ENCODE measurements at places on chromosomes 16 and 17. TPM values are rescaled to one million over a fixed set of nuclear protein-coding genes. Genes with fewer than 3 reads are reported as not detected.

DNA sequence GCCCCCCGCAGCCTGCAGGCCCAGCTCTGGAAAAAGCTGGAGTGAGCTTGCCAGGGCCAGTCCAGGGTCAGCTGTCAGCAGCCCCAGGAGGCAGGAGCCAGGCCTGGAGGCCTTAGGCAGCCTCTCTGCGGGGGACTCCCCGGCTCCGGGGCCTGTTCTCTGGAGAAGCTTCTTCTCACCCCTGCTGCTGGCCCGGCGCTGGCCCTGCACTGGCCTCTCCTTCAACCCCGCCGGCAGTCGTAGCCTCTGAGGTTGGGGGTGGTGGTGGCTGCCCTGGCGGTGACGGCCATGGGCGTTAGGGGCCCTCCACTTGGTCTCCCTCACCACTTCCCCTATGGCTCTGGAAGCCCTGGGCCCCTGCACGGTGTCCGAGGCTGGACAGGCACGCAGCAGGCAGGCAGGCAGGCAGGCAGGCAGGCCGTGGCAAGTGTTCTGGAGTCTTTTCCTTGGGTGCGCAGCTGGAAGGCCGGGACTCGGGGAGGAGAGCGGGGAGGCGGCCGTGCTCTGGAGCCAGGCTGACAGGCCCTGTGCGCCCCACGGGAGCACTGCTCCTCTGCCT is 2.1 kb downstream of the FOXF1 start:
- no peak for DNase-seq

- no peak for DNase-seq
These were observed 233.5 kb downstream of the CCDC182 start for GRCh38 chr17:57511475-57512123.

DNA sequence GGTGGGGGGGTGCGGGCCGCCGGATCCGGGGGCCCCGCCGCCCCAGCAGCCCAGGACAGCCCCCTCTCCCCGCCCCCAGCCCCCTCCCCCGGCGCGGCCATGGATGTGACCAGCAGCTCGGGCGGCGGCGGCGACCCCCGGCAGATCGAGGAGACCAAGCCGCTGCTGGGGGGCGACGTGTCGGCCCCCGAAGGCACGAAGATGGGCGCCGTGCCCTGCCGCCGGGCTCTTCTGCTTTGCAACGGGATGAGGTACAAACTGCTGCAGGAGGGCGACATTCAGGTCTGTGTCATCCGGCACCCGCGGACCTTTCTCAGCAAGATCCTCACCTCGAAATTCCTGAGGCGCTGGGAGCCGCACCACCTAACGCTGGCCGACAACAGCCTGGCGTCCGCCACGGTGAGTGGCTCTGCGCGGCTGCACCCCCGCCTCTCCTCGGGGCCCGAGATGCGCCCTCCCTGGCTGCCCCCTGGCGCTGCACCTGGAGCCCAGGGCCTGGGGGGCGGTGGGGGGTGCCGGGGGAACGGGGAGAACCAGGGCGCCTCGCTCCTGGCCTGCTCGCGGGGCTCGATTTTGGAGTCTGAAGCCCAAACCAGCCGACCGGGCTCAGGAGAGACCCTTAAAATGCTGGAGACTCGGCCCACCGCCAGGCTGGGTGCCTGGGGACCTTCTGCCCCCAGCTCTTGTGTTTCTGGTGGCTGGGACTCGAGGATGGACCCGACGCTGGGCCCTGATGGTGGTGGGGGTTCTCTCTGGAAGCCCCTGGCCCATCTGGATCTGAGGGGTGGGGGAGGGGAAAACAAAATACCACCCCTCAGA is 744 bp downstream of the CMIP start:
- peak; percentile 92 for DNase-seq

The NACA2 gene
- not detected for total RNA-seq

The CCL7 gene
- not detected for total RNA-seq

The MYCBPAP gene
- 3.0 TPM for total RNA-seq

The CSH1 gene
- total RNA-seq: not detected
